Daoy (cell line): ENCODE measurements at places on chromosomes 16 and 17. TPM values are rescaled to one million over a fixed set of nuclear protein-coding genes. Genes with fewer than 3 reads are reported as not detected.

The KIF2B gene
- total RNA-seq = not detected in 2 replicates

The TMEM238L gene
- total RNA-seq = not detected in 2 replicates

The SSTR5 gene
- total RNA-seq = not detected in 2 replicates

The SPATA2L gene
- total RNA-seq = 5.4 and 8.6 TPM in 2 replicates

The FLOT2 gene
- total RNA-seq = 18.5 and 24.9 TPM in 2 replicates

The SPAG7 gene
- 56.3 and 93.3 TPM in 2 replicates for total RNA-seq

The CFAP20 gene
- 51.2 and 78.6 TPM in 2 replicates for total RNA-seq

The JUP gene
- 32.6 and 36.3 TPM in 2 replicates for total RNA-seq

The LPCAT2 gene
- total RNA-seq = 0.45 and 0.69 TPM in 2 replicates

The SCPEP1 gene
- 27.5 and 28.3 TPM in 2 replicates for total RNA-seq

- DNase-seq = no peak
Observed at GRCh38 chr16:53805752-53806151, 101.8 kb downstream of the FTO start.

DNA sequence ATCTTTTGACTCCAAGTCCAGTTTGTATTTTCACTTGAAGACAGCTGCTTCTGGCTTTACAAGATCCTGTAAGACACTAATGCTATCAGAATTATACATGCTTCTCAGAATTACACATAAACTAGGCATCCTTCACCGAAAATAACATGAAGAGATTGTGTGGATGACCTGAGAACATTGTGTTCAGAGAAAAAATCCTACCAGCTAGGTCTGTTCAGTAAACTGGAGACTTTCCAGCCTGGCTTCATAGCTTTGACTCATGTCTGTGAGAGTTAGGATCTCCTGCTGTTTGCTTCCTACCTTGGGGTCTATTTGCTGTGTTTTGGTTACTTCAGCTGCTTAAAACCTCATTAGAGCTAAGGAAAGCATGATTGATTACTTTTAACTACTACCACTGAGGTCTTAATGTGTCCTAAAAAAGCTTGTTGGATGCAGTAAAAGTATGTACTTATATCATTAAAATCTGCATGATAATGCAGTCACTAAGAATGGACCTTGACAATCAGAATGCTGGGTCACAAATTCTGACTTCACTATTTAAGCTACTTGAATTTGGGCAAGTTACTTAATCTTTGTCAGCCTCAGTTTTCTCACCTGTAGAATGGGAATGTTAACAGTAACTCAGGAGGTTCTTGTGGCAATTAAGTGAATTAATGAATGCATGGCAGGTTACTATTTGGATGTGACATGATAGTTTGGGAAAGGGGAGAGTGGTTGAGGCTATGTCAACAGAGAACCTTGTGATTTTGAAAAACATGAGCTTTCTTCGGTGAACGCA, 8.0 kb upstream of the MYH13 start:
- peak; percentile 58 for DNase-seq

DNA sequence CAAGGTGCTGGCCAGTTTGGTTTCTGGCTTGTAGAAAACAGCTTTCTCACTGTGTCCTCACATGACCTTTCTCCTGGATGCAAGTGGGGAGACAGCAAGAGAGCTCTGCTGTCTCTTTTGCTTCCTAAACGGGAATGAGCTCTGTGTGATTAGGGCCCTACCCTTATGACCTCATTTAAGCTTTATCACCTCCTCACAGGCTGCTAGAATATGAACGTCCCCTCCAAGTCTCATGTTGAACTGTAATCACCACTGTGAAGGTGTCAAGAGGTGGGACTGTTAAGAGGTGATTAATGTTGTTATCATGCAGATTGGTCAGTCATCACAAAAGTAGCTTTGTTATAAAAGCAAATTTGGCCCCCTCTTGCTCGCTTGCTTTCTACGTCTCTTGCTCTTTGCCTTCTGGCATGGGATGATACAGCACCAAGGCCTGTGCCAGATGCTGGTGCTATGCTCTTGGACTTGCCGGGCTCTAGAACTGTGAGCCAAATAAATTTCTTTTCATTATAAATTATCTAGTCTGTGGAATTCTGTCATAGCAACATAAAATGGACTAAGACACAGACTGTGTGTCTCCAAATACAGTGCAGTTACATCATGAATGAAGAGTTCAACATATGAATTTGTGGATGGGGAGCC, 14.8 kb upstream of the POLR3E start:
- DNase-seq = no peak

GRCh38 chr16:75402821-75403475, 30.4 kb downstream of the CFDP1 start:
- peak; percentile 18 for DNase-seq

GRCh38 chr17:80706463-80706867, 161.8 kb downstream of the RPTOR start:
- DNase-seq = no peak

DNA sequence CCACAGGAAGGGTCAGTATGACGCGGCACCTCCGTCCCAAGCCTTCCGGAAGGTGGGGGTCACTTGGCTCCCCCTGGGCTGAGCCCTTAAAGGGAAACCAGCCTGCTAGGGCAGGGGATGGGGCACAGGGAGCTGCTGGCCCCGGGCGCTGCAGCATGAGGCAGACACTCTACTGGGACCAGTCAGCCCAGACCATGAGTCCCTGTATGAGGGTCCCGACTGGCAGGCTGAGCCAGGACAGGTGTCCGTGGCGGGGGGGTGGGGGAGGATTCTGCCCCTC, 43.4 kb upstream of the ZC3H18 start:
- DNase-seq = no peak

DNA sequence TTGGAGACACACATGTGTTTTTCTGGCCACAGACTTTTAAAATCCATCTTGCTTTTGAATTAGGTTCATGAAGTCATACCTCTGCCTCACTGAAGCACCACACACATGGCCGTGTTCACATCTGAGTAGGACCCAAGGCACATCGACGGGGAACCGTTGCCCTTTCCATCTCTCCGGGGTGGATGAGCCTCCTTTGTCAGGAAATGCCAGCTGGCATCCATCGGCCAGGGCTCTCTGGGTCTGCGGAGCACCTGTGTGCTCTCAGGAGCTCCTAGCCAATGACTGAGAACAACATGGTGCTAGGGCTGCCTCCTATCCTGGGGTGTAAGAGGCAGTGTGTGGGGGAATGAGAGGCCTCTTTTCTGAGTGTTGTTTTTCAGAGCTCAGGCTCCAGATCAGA, 24.5 kb upstream of the NKD1 start:
- no peak for DNase-seq

- DNase-seq = no peak
Observed at GRCh38 chr16:65227150-65227835, 105.4 kb upstream of the CDH11 start.

DNA sequence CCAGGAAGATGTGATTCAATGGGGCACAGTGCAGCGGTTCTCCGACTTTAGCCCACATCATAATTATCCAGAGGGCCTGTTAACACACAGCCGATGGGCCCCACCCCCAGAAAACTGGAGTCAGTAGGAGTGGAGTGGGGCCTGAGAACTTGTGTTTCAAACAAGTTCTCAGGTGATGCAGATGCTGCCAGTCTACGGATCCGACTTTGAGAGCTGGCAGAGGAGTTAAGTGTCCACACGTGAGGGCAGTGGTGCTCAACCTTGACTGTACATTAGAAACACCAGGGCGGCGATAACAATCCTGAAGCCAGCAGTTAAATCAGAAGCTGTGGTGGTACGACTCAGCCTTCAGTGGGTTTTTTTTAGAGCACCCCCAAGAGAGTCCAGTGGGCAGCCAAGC, 75.0 kb downstream of the GPRC5B start:
- DNase-seq = no peak

DNA sequence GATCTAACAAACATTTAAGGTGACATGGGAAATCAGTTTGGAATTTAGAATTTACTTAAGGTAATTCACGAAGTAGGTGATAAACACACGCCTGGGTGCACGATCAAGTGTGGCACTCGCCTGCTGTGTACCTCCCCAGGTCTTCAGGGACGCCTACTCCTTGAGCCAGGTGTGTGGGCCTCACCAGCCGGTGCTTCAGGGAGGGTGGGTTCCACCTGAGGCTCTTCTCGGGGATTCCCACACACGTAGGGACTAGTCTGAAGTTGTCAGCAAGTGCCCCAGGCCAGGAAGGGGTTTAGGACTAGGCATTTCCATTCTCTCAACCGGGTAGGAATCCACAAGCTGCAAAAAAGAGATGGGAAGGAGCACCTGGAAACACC, 9.8 kb upstream of the NAT9 start:
- DNase-seq = no peak

- DNase-seq = peak; percentile 25
Observed at GRCh38 chr17:4332296-4332970, 34.0 kb downstream of the UBE2G1 start.

DNA sequence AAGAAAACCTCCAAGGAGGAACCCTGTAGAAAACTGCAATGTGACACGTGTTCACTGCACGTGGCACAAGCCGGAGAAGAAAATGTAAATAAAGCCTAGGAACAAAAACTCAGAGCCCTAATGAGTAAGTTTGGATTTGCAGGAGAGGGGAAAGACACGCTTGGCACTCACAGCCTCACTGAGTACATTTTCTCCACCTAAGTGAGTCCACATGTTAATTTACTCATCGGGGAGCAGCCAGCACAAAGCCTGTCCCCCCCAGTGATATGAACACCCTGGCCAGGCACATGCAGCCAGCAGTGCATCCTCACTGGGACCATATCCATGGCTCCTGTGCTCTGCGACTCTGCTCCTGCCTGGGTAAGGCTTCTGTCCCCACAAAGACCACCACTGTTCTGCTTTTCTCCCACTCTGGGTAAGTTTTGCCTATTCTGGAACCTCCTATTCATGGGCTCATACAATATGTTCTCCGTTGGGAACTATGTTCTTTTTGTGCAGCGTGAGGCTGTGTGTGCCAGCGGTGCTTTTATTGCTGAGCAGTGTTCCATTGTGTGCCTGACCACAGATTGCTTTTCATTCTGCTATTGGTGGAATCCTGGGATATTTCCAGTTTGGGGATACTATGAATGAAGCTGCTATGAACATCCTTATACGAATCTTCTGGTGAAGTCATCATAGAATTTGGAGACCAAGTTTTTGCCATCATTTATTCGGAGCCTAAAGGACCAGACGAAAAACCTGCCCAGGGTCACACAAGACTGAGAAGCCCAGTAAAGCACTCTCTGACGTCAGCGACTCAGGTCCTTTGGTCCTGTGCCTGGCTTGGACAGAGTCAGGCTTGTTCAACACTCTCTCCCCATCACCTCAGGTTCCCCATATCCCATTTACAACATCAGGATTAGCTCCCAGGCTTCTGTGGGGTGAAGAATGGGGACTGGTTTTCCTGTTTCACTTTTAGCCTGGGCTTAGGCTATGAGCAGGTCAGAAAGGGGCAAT, 53.3 kb downstream of the RNF112 start:
- DNase-seq = no peak

DNA sequence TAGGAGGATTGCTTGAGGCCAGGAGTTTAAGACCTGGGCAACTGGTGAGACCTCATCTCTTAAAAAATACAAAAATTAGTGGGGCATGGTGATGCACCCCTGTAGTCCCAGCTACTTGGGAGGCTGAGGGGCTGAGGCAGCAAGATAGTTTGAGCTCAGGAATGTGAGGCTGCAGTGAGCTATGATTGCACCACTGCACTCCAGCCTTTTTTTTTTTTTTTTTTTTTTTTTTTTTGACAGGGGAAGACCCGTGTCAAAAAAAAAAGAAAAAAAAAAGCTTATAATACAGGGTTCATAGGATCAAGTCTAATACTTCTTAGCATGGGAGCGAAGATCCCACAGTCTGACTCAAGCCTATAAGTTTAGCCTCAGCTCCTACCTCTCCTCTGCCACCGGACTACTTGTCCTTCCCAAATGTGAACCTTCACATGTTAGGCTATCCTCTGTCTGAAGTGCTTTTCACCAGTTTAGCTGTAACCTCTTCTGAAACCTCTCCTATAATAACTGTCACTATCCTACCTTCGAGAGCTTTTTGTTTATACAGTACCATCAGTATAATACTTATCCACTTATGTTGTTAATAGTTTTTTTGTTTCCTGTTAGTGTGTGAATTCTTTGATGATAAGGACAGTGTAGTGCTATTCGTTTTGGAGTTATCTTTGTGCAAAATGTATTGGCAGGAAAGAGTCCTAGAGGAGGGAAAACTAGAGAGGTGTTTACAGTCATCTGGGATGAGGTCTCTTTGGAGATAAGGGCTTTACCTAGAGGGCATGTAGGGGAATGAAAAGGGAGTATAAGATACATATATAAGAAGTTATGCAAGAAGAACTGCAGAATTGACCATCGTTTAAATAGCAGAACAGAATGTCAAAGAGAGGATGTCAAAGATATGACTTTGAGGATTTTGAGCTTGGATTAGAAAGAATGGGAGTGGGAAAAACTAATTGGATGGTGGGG, 15.5 kb downstream of the CPD start:
- no peak for DNase-seq

GRCh38 chr16:21524068-21524751, 75.2 kb upstream of the METTL9 start:
- no peak for DNase-seq

DNA sequence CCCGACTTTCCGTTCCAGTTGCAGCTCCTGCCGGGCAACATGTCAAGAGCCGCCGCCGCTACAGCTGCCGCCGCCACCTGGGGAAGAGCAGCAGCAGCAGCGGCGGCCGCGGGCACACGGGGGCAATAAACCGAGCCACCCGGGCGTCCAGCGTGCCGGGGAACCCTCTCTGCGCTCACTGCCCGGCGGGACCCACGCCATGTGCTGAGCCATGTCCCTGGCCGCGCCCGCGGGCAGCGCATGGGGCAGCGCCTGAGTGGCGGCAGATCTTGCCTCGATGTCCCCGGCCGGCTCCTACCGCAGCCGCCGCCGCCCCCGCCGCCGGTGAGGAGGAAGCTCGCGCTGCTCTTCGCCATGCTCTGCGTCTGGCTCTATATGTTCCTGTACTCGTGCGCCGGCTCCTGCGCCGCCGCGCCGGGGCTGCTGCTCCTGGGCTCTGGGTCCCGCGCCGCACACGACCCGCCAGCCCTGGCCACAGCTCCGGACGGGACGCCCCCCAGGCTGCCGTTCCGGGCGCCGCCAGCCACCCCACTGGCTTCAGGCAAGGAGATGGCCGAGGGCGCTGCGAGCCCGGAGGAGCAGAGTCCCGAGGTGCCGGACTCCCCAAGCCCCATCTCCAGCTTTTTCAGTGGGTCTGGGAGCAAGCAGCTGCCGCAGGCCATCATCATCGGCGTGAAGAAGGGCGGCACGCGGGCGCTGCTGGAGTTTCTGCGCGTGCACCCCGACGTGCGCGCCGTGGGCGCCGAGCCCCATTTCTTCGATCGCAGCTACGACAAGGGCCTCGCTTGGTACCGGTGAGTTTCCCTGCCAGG, 604 bp downstream of the HS3ST3B1 start:
- DNase-seq = peak; percentile 57

DNA sequence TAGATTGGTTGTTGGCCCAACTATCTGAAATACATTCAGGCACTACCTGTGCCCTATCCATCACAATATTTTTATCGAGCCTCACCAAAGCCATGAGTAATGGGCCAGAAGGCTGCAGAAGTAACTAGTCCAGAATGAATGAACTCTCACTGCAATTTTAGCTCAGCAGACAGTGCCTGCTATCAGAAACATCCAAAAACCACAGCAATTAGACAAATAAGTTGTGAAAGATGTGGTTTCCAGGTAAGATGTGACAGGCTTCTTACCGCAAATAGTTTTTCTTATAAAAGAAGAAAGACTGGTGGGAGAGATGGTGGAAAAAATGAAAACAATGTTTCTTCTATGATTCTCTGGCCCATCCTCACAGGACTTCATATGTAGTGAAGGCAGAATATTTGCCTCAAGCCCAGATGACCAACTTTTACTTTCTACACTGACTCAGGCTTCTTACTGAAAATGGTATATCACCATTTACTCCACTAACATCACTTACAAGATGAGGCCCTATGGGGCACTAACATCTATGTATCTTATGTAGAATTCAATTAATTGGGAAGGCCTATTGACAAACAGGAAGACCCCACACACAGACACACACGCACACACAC, 9.8 kb upstream of the RFFL start:
- no peak for DNase-seq
